ENCODE measurements at places on chromosomes 4 and X. TPM values are rescaled to one million over a fixed set of nuclear protein-coding genes. Genes with fewer than 3 reads are reported as not detected.

- no peak for DNase-seq
Observed at GRCh38 chr4:67167849-67168248, 377.5 kb downstream of the CENPC start.

GRCh38 chrX:93673056-93673868 is at the start of gene NAP1L3:
Gene NAP1L3 (minus strand): TSS chrX:93673578. CDS start chrX:93673304, 274 bp downstream.
- DNase-seq: peak; percentile 67

GRCh38 chrX:9108054-9108453 is 74.1 kb upstream of the FAM9B start:
- no peak for DNase-seq

DNA sequence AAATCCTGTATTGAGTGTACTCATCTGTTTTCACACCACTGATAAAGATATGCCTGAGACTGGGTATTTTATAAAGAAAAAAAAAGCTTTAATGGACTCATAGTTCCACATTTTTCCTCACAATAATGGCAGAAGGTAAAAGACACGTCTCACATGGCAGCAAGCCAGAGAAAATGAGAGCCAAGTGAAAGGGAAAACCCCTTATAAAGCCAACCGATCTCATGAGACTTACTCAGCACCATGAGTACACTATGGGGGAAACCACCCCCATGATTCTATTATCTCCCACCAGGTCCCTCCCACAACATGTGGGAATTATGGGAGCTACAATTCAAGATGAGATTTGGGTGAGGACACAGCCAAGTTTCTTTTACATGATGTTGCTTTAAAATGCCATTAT is 171.9 kb downstream of the GALNTL6 start:
- no peak for DNase-seq

- no peak for DNase-seq
Observed at GRCh38 chr4:146235654-146236177, 21.4 kb downstream of the REELD1 start.

DNA sequence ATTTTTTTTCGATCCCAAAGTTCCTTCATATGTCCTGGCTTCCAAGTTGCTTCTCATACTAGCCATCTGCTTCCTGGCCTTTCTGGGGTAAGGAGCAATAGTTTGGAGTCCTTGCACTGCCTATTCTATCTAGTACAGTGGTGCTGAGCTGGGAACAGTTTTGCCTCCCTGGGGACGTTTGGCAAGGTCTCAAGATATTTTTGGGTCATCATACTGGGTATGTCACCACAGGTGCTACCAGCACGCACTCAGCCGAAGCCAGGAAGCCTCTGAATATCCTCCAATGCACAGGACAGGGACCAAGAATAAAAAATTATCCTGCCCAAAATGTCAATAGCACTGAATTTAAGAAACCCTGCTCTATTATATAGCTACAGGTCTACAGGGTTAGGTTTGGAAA is 35.4 kb upstream of the TMSB15B start:
- DNase-seq: no peak

- no peak for DNase-seq
Observed at GRCh38 chr4:139863531-139863930, 197.9 kb downstream of the MGST2 start.

GRCh38 chr4:165512424-165512823 is 133.6 kb downstream of the CPE start:
- DNase-seq: no peak

The RTL9 gene
- total RNA-seq: not detected

The AR gene
- 11.3 TPM for total RNA-seq

Measured in suprapubic skin (tissue), 4 donors.